ENCODE measurements at places on chromosomes 2 and 18.

GRCh38 chr18:63245600-63245999 lies 74.0 kb downstream of the BCL2 start:
- H3K4me1 ChIP-seq: no peaks in the 10 kb centered on the region
- H3K36me3 ChIP-seq: no peaks in the 10 kb centered on the region
- H3K4me3 ChIP-seq: no peak overlapping the region

DNA sequence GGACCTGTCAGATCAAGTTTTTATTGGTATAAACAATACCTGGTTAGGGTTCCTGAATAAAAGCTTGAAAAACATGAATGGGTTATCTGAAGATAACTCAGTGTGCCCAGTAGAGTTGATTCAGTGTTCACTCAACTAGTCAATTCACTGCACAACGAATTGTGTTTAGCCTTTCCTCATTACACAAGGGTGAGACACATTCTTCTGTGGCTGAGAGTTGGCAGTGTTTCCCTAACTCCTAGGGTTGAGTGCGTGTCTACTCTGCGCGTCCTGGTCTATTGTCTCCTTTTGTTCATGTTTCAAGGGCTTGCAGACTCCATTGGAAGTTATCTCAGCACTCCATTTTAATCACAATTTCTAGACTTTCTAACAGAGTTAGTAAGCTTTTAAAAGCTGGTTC lies 32.8 kb upstream of the TMEM178A start:
- no peak overlapping the region for H3K4me3 ChIP-seq
- DNase-seq: no peak
- no peaks in the 10 kb centered on the region for H3K4me1 ChIP-seq
- H3K27ac ChIP-seq: no peak overlapping the region

DNA sequence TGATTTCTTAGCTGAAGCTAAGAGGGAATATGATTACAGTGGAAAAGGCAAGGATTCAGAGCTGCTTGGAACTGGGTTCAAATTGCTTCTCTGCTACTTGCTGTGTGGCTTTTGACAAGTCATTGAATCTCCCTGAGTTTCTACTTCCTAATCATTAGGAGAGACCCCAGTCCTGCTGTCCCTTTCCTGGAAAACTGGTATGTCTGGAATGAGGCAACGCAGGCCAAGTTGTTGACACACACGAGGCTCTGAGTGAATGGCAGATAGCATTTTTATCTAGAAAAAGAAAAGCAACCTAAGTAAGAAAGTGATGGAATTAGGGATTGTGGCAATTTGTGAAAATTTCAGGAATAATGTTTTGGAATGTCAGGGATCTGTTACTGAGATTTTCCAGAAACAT lies 123.6 kb downstream of the LPIN1 start:
- H3K27me3 ChIP-seq: no peaks in the 10 kb centered on the region
- no peak overlapping the region for H3K27ac ChIP-seq
- H3K36me3 ChIP-seq: no peaks in the 10 kb centered on the region

- H3K27me3 ChIP-seq: no peaks in the 10 kb centered on the region
- DNase-seq: no peak
- H3K27ac ChIP-seq: no peak overlapping the region
- peaks cover 10% of the 10 kb centered on the region for H3K4me1 ChIP-seq
Observed at GRCh38 chr2:28227498-28227897, 165.2 kb upstream of the FOSL2 start.

DNA sequence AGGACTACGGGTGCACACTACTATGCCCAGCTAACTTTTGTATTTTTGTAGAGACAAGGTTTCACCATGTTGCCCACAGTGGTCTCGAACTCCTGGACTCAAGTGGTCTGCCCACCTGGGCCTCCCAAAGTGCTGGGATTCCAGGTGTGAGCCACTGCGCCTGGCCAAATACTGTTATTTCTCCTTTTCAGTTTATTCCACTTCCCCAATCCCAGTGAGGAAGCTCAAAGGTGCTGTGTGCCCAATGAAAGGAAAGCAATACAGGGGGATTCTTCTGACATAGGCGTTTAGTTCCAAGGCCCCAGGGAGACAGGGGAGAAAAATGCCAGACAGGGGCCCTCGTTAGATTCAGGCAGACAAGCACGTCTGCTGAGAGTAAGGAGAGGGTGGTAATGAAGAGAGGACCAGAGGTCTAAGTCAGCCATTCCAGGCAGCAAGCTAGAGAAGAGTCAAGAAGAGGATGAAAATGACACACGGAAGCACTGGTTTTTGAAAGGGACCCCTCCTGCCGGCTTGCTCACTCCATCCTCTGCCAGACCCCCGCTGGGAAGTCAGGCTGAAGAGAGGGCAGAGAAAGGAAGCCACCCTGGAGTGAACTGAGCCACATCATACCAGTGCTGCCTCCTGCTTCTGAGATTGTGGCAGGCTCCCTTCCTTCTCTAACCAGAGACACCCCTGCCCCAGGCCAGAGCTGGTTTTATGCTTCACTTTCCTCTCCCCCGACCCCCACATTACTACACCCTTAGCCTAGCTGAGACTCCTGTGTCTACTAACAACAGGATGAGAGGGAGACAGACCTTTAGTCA lies 6.7 kb downstream of the INO80C start:
- no peaks in the 10 kb centered on the region for H3K4me1 ChIP-seq
- DNase-seq: no peak
- no peak overlapping the region for H3K4me3 ChIP-seq
- H3K27ac ChIP-seq: no peak overlapping the region

DNA sequence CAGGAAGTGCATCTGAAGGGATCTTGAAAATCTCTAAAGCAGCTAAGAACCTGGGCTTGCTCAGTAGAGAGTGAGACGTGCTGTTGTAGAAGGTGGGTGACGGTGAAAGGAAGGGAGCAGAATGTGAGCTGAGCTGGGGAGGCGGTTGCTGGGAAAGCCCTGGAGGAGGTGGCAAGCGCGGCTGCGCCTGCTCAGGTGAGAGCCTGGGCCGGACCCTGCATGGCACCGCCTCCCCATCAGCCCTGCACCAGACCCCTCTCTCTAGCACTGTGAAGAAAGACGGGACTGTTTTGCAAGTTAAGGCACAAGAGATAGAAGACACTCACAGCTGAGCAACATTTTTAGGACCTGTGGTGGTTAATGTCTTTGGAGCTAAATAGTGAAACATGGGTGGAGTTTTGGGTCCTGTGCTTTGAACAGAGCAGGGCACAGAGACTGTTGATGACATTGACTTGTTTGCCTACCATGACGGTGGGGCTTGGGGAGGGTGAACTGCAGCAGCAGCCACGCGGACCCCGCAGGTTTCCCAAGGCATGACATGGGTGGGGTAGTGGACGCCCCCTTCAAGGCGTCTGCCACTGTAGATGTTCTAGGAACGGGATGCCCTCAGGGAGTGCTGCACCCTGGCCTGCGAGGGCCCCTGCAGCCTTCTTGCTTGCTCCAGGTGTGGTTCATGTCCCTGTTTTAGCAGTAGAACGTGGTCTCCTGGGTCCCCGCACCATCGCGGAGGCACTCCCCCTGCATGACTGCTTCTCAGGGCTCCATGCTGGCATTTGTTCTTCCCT lies 245.3 kb downstream of the TSN start:
- no peak overlapping the region for H3K27ac ChIP-seq
- no peaks in the 10 kb centered on the region for H3K27me3 ChIP-seq
- H3K4me3 ChIP-seq: no peak overlapping the region
- no peaks in the 10 kb centered on the region for H3K36me3 ChIP-seq

DNA sequence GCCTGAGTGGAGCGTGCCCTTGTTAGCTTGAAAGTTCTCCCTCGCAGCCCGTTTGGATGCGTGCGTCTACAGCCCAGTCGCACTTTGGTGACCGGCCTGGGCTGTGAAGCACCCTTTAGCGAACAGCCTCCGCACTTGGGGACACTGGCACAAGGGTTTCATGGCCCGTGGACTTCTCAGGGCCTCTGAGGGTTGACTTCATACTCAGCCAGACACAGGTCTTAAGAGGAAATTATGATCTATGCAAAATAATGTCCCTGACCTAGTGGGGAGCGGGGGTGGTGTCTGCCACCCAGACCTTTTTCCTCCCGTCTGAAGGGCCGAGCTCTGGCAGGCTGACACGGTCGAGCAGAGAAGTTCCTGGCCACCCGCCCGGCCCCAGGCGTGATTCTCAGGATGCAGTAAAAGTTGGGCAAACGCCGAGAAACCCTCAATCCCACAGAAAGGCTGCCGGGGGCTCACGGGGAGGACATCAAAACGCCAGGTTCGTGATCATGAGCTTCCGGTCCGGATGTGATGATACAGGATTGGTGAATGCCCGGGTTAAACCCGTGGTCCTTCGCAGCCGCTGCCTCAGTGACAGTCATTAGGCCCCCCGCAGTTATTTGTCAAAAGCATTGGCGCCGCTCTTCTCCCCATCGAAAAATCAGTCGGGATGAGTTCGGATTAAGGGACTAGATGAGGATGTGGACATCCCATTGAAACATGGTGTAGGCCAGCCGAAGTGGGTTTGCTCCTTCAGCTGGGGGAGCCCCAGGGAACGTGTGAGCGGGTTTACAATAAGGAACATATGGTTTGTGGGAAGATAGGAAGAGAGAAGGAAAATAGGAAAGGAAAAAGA lies 3.6 kb upstream of the PAX3 start:
- DNase-seq: no peak
- no peak overlapping the region for H3K27ac ChIP-seq

- H3K4me1 ChIP-seq: peaks cover 11% of the 10 kb centered on the region
- no peaks in the 10 kb centered on the region for H3K27me3 ChIP-seq
- no peak overlapping the region for H3K4me3 ChIP-seq
- H3K27ac ChIP-seq: no peak overlapping the region
Observed at GRCh38 chr2:197168705-197169104, 141.9 kb downstream of the ANKRD44 start.

GRCh38 chr2:67571785-67572718 lies 174.9 kb downstream of the ETAA1 start:
- H3K4me1 ChIP-seq: no peaks in the 10 kb centered on the region
- no peak for DNase-seq
- no peaks in the 10 kb centered on the region for H3K36me3 ChIP-seq

GRCh38 chr2:176503776-176504175 lies 234.5 kb downstream of the MTX2 start:
- no peak for DNase-seq
- no peak overlapping the region for H3K4me3 ChIP-seq
- H3K4me1 ChIP-seq: no peaks in the 10 kb centered on the region
- no peaks in the 10 kb centered on the region for H3K27me3 ChIP-seq

DNA sequence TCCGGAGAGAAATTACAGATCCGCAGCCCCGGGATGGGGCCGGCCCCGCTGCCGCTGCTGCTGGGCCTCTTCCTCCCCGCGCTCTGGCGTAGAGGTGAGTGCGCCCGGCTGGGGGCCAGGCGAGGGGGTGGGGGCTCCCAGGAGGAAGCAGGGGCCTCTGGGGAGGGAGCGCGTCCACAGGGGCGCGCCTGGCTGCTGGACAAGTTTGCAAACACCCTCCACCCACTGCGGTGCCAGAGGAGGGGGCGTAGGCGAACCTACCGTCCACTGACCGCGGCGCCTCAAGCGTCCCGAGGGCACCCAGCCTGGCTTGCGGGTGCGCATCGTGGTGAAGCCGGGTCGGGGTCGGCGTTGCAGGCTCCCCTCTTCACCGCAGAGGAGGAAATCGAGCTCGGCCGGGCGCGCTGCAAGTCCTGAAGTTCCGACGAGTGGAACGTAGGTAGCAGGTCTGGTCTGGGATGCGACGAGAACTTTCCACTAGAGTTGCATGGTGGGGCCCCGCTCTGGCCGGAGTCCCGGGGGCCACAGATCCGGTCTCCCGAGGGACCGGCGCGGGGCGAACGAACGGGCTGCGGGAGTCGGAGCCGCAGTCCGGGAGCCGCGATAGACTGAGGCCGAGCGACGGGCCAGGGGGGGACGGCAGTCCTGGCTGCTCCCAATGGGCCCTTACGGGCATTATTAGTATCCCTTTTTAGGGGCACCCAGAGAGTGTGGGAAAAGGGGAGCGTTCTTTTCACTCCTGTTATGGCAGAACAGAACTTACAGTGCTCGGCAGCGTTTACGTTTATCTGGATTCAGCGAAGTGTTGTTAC lies 502 bp downstream of the MERTK start:
- no peak for DNase-seq
- peak overlapping the region; percentile 96 for H3K4me3 ChIP-seq
- H3K27ac ChIP-seq: peak overlapping the region; percentile 61
- no peaks in the 10 kb centered on the region for H3K36me3 ChIP-seq
- H3K4me1 ChIP-seq: no peaks in the 10 kb centered on the region

DNA sequence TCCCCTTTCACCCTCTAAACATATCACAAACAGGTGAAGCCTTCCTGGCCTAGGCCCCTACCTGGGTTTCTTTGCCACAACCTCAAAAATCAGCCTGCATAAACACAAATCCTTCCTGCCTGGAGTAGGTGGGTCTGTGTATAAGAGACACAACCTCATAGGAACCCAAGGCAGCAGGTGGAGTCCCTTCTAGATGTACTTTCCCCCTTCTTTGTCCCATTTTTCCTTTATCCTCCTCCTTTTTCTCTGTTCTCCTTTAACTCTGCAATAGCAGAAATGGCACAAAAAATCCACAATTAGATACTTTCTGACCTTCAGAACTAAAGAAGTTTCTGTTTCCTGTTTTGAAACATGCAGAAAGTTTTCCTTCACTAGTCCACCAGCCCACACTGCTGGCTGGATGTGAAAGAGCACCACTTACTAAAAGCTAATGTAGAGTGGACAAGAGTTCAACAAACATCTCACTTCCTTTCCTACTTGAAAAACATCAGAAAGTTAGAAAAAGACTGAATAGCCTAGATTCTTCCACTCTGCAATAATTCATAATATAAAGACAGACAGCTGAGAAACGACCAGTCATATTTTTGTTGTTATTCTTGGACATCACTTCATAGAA lies 11.2 kb downstream of the SLC40A1 start:
- no peaks in the 10 kb centered on the region for H3K27me3 ChIP-seq
- H3K4me3 ChIP-seq: no peak overlapping the region
- no peaks in the 10 kb centered on the region for H3K4me1 ChIP-seq
- H3K36me3 ChIP-seq: no peaks in the 10 kb centered on the region
- peak overlapping the region; percentile 48 for H3K27ac ChIP-seq
- DNase-seq: no peak

GRCh38 chr18:67222887-67223286 lies 293.6 kb downstream of the DSEL start:
- no peak overlapping the region for H3K4me3 ChIP-seq
- H3K27me3 ChIP-seq: no peaks in the 10 kb centered on the region
- DNase-seq: no peak
- no peaks in the 10 kb centered on the region for H3K36me3 ChIP-seq

DNA sequence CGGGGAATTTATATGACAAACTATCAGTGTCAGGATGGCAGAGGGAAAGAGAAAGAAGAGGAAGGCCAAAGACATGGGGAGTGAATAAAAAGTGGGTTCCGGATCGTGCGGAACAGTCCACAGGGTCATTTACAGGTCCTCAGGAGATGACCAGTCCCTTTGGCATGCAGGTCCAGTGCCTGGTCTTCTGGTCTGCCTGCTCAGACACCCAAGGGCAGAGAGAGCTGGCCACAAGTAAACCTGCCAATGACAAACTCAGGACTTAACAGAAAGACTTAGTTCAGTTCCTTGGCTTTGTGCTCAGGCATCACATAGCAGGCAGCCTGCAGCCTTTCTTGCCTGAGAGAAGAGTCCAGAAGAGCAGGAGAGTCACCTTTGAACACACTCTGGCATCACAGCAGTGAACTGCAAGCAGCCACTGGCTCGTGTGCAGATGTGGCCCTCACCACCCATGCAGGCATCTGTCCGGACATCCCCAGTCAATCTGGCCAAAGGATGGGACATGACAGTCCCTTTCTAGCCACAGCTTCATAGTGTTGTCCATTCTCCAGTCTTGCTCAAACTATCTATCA lies 14.0 kb downstream of the TMEM127 start:
- no peaks in the 10 kb centered on the region for H3K27me3 ChIP-seq
- H3K4me3 ChIP-seq: no peak overlapping the region
- H3K36me3 ChIP-seq: no peaks in the 10 kb centered on the region
- H3K27ac ChIP-seq: no peak overlapping the region
- no peaks in the 10 kb centered on the region for H3K4me1 ChIP-seq
